ENCODE measurements at places on chromosomes 2 and 18.

GRCh38 chr2:109266496-109266895 lies 137.5 kb downstream of the SH3RF3 start:
- no peak for DNase-seq

GRCh38 chr18:10088734-10089133 lies 174.9 kb downstream of the VAPA start:
- no peak for DNase-seq

DNA sequence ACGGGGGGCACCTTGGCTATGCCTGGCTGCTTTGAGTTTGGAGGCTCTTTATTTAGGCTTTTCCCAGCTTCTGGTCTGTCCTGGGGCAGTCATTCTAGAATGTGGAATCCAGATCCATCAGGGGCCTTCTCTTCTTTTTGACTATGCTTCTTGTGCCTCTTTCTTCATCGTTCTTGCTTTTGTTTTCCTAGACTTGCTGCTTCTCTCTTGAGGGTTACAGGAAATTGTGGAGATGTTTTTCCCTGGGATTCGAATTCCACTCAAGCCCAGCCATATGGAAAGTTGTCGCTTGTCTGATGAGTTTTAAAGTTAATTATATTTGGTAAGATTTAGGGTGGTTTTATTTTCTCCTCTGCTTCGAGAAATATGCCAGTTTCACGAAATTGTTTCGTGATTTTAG lies 2.4 kb downstream of the GLI2 start:
- DNase-seq: no peak

- no peak for DNase-seq
Observed at GRCh38 chr2:42339191-42339912, 21.7 kb downstream of the COX7A2L start.

DNA sequence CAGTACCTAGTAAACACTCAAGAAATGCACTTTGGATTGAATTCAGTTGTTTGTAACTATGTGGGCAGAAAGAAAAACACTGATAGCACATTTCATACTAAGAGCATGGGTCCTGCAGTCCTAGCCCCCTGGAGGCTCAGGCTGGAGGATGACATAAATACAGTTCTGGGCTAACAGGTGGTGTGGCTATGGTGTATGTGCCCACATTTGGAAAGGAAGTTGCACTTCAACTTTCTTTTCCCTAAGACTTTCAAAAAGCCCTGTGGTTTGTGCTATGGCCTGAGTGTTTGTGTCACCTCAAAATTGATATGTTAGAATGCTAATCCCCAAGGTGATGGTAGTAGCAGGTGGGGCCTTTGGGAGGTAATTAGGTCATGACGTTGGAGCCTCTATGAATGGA lies 218.2 kb downstream of the CDCA7 start:
- no peak for DNase-seq

GRCh38 chr18:13450289-13451212 lies 232.0 kb downstream of the LDLRAD4 start:
- DNase-seq: no peak

DNA sequence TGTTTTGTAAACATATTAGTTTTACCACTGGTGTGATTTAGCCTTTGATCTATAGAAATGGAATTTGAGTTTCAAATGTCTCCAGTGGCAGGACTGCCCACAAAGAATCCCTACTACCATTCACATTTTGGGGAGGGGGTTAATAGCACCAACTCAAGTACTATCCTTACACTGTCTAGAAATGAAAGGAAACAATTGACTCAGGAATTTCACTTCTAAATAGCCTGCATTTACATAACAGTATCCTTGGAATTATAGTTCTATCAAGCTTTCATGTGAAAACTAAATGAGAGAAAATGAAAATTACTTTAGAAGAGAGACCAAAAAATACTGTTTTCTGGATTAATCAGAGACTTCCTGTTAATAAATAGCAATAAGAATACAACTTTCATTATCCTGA lies 7.5 kb upstream of the CCDC93 start:
- no peak for DNase-seq

GRCh38 chr2:37284381-37284780 lies 40.3 kb downstream of the PRKD3 start:
- DNase-seq: peak; percentile 54

DNA sequence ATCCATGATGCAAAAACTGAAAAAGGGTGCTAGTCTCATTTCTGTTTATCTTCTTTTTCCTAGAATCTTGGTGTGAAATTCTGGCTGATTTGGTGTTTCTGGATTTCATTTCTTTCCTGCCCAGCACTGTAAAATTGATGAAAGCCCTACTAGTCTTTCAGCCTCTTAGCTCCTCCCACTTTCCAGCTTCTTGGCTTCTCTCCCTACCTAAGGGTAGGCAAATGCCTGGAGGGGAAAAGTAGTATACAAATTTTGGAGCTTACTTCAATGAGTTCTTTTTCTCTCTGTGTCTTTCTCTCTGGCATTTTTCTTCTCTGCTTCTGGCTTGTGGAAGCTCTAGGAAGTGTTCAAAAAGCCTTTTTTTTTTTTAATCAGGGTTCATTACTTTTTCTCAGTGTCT lies 160.5 kb downstream of the XIRP2 start:
- DNase-seq: no peak

DNA sequence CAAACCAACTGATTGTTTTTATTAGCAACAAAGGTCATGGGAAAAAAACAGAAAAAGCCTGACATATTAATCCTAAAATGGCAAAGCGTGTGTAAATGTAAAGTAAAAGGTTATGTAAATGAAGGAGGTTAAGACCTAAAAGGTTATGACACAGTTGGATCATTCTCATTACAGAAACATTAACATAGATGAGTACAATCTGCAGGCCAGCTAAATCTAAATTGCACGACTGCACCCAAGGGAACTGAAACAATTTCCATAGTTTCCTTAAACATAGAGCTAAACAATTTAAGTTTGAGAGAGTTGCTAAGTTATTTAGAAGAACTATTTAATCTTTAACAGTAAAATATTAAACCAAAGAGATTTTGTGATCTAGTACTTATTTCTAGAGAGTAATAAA lies 151.6 kb upstream of the UBE2E3 start:
- no peak for DNase-seq

- DNase-seq: no peak
Observed at GRCh38 chr18:9133225-9133624, 3.4 kb upstream of the ANKRD12 start.

GRCh38 chr2:190718652-190719526 lies 70.0 kb downstream of the NAB1 start:
- no peak for DNase-seq

- DNase-seq: no peak
Observed at GRCh38 chr2:19484736-19485135, 126.3 kb upstream of the OSR1 start.

- DNase-seq: peak; percentile 26
Observed at GRCh38 chr2:39696838-39697237, 31.1 kb downstream of the TMEM178A start.

- no peak for DNase-seq
Observed at GRCh38 chr2:45889620-45890370, 238.3 kb downstream of the PRKCE start.

GRCh38 chr18:62784338-62784965 lies 69.1 kb downstream of the PHLPP1 start:
- no peak for DNase-seq

- no peak for DNase-seq
Observed at GRCh38 chr2:15913146-15913545, 27.2 kb upstream of the MYCN start.

- DNase-seq: no peak
Observed at GRCh38 chr18:47438001-47438400, 186.5 kb upstream of the SKOR2 start.

DNA sequence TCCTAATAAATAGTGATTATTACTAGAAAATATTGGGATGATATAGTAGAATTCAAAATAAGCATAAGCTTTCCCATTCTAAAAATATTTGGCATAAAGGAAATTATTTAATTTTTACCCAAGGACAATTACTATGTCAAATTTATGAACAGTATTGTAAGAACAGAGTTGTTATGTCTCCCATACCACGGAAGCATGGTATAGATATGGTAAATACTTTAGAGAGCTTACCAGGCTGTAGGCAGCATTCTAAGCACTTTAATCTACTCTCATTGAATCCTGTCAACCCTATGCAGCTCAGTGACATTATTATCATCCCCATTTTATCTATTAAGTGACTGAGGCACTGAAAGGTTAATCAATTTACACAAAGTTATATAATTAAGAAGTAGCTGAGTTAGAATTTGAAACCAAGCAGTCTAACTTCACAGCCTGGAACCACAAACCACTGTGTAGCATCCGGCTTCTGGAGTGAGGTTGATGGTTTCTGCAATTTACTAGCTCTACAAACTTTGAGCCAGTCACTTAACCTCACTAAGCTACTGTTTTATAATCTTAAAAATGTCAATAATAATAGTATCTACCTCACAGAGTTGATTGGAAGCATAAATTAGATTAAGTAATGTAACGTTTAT lies 323.7 kb downstream of the ARHGAP15 start:
- no peak for DNase-seq

DNA sequence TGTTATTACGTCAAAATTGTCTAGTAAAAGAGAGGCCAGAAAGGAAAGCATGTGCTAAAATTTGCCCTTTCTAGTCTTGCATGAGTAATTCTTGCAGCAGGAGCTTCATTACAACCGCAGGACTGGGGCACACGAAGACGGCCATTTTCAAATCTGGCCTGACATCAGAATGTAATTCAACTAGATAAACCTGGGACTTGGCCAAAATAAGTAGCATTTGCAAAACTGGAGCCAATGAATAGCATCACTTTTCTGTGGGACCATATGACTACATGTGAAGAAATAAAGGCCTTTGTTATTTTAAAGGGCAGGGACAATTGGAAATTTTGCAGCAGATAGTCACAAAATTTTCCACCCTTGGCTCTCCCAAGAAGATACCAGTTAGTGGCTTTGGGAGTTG lies 3.0 kb upstream of the FZD7 start:
- no peak for DNase-seq

DNA sequence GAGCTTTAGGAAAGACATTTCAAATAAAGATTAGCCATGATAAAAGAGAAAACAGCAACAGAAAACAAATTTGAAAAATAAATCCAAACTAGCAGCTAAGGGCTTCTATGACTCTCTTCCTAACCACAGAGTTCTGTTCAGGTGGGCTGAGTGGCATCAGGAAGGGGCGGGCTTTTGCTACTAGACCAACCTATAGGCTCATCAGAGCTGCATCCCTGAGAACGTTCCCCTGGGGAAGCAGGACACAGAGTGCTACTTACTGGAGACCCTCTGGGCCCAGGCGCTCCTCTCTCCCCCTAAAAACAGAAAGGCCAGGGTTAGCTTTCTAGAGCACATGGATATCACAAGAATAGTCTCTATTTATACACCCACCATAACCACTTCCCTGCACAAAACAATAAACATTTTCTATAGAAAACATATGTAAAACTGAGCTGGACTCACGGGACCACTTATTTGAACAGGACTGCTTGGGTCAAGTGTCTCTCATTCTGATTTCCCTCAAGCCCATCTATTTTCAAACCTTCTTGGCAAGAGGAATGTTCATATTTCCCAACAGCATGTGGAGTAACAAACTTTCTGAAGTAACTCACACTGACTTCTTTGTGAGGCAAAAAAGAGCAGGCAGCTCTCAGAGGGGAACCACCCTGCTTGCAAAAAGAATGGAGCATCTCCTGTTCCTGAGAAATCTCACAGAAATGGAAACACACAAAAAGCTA lies 78.9 kb upstream of the LMAN1 start:
- DNase-seq: no peak

Data from fibroblast of skin of left biceps (primary cell).